ENCODE measurements at places on chromosomes 13 and 19. TPM values are rescaled to one million over a fixed set of nuclear protein-coding genes. Genes with fewer than 3 reads are reported as not detected.

Gene CC2D1A
- total RNA-seq = 50.1 TPM

DNA sequence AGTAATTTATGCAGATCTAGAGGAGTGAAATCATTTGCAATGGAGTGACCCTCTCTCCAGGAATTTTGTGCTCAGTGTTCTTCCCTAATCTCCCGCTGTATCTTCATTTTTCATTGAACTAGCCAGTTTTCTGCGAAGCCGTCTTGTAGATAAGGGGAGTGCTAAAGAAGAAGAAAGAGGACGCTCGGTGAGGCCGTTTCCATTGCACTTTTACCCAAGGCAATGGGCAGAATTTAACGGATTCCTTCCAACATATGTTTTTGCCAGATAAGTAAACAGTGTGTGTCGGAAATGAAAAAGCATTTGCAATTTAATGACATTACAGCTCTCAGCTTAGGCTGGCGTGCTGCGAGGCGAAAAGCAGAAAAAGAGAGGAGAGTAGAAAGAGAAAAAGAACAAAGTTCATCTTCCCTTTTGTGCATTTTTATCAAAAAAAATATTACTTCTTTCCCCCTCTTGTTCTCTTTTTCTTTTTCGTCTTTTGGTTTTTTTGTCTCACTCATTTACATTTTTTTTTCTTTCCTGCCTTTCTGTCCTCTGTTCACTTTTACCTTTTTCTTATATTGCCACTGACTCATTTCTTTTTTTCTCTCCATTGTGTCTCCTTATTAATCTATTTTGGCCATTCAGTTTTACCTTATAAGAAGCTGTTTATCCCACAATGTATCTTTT is 49.9 kb downstream of the SOX21 start:
- H3K27ac ChIP-seq = no peak overlapping the region
- H3K36me3 ChIP-seq = no peaks in the 10 kb centered on the region
- no peaks in the 10 kb centered on the region for H3K27me3 ChIP-seq
- no peaks in the 10 kb centered on the region for H3K4me1 ChIP-seq
- H3K4me3 ChIP-seq = no peak overlapping the region
- DNase-seq = no peak

GRCh38 chr19:17406046-17406886 is 836 bp upstream of the BST2 start:
- H3K27ac ChIP-seq = peak overlapping the region; percentile 77
- no peak for DNase-seq
- H3K4me1 ChIP-seq = peaks cover 12% of the 10 kb centered on the region
- no peaks in the 10 kb centered on the region for H3K27me3 ChIP-seq
- H3K4me3 ChIP-seq = peak overlapping the region; percentile 42

Gene ADAMTS10
- 23.4 TPM for total RNA-seq

- no peak overlapping the region for H3K27ac ChIP-seq
- no peaks in the 10 kb centered on the region for H3K4me1 ChIP-seq
- no peaks in the 10 kb centered on the region for H3K36me3 ChIP-seq
These were observed 25.2 kb downstream of the TEX29 start for GRCh38 chr13:111345682-111346081.

Data from breast epithelium (tissue), 4 donors.